ENCODE measurements at places on chromosomes 4 and X.

GRCh38 chr4:100799761-100800539 lies 282.1 kb upstream of the EMCN start:
- no peak for DNase-seq

GRCh38 chrX:43876680-43877079 lies 5.6 kb downstream of the MAOB start:
- DNase-seq: no peak

DNA sequence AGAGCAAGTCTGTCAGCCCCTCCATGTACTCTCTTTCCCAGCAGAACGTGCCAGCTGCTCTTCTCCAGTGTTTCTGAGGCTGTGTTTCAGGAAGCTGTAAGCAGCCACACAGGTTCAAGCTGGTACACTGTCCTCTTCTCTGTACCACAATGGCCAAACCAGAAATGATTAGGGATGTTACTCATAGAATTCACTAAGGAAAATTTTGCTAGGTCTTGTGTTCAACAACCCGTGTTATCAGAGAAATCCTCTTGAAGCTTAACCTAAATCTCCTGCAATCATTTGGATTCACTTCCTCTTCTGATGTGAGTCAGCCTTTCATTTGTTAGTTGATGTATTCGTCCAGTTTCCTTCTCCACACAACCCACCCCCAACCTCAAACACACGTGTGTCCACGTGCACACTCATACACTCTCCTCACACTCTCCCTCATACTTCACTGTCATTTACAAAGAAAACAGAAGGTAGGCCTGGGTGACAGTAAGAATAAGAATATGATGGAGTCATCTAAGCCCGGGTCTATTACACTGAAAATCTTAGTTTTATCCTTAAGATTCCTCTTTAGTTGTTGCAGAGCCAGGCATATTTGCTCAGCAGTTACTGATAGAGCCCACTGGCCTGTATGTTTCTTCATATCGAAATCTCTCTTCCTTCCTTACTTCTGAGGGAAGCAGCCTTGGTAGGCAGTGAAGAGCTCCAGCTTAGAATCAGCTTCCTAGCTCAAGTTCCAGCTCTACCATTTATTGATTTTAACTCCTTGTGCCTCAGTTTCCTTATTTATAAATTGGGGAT lies 63.4 kb downstream of the DCUN1D4 start:
- DNase-seq: no peak

- no peak for DNase-seq
Observed at GRCh38 chrX:30183554-30183953, 31.8 kb upstream of the MAGEB2 start.

DNA sequence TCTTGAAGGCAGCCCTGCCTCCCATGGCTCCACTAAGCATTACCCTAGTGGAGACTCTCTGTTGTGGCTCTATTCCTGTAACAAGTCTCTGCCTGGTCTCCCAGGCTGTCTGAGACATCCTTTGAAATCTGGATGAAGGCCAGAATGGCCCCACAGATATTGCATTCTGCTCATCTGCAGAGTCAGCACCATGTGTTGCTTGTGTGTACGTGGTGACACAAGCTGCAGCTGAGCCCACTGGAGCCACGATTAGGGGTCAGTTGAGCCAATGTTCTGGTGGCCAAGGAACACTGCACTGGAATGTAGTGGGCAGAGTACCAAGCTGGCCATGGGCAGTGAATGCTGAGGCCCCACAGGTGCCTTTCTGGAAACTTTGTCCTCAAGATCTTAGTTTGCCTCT lies 29.2 kb downstream of the GRID2 start:
- DNase-seq: no peak

DNA sequence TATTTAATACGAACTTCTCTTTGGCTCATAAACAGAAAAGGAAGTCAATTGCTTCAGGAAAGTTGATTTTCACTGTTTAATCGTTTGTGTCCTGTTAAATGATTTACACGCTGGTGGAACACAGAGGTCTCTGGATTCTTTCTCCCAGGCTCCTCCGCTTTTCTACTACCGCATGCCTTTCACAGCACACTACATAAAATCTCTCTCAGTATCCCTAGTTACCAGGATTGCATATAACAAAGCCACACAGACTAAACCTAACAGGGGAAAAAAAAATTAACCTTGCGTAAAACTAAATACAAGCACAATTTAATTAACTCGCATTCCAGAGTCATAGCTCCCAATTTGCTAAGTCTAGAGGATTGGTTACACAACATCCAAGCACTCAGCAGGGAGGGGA lies 133.9 kb downstream of the CORIN start:
- no peak for DNase-seq

DNA sequence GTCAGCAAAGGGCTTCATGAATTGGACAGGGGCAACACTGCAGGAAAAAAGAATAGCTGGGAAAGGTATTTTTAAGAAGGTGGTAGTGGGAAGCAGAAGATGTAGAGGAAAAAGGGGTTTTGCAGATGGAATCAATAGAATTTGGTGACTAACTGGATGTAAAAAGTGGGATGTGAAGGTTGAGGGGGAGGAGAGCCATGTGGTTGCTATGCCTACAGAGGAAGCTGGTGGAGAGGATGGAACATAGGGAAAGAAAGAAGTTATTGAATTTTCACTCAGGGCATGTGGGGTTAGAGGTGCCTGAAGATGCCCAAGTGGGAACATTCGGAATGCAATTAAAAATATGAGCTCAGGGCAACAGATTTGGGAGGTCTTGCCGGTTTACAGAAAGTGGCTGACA lies 33.0 kb downstream of the REELD1 start:
- DNase-seq: no peak

DNA sequence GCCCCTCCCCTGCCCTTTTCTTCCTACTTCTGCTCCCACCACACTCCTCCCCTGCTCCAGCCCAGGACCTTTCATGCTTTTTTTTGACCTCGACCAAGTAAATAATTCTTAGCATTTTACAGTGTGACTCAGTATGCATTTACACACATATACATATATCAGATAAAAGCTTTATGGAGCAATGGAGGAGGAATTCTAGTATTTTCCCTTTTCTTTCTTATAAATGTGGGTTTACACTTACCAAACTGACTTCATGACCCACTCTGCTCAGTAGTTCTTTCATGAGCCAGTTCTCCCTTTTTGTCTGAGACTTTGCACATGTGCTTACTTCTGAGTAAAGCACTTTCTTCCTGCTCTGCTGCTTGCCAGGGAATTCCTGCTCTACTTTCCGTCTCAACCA lies 111.8 kb upstream of the H2AZ1 start:
- no peak for DNase-seq

DNA sequence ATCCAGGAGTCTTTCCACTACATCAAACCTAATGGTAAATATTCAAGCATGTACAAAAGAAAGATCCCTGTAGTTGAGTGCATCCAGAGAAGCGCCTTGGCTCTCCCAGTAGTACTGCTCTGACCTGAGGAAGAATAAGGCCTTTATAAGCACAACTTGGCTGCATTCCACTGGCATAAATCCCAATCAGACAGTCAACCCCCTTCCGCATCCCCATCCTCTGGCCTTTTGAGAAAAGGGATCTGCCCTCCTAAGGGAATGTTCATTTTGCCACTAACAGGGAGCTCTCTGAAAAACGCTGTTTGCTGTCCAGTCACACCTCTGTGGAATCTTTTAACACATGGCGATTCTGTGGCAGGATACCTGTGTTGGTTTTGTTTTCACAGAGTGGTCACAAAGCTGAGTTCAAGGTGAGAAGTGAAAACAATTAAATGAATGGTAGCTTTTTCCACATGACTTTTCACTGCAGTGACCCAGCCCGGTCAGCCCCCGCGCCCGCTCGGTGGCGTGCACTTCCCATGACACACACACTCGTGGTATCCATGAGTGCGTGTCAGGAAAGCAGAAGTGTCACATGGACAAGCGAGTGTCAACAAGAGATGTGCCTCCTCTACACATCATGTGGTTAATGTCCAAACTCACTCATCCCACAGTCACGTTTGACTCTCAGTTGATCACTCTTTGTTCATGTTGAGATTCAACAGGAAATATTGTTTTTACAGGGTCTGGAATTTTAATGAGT lies 112.2 kb upstream of the ENPP6 start:
- DNase-seq: no peak

DNA sequence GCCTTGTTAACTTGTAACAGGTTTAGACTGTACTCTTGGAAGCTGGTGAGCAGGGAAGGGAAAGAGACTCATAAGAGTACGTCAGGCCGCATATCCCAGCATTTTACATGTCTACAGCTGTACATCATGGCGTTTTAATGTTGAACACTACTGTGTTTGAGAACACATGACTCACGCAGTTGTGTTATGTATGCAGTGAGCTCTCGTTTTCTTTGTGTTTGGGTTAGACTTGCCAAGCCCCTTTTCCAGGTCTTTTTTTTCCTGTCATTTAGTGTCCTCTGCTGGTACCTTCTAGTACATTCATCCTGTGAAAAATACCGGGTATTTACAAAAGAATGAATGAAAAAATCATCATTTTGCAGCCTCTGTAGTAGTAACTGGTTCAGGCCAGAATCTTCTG lies 35.3 kb downstream of the SMS start:
- no peak for DNase-seq

- no peak for DNase-seq
Observed at GRCh38 chr4:126058596-126058995, 743.8 kb downstream of the FAT4 start.

- no peak for DNase-seq
Observed at GRCh38 chr4:113293043-113293560, 243.6 kb downstream of the ANK2 start.

GRCh38 chrX:47497271-47497888 lies 14.4 kb upstream of the ZNF41 start:
- DNase-seq: no peak

DNA sequence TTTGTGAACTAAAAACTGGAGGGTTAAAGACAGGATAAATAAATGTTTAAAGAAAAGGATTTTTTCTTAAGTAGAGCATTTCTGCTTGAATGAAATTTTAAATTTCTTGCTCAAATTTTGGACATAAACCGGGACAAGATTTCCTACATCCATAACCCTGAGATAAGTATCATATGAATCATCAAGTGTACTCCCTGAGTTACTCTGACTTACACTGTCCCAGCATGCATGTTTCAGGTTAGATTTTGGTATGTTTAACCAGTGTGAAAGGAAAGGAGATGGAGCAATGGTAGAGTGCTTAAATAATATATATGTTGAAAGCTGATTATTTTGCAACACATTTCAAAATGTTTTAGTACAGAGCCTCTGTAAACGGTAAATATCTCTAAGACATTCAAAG lies 175.2 kb downstream of the ADGRL3 start:
- DNase-seq: no peak

DNA sequence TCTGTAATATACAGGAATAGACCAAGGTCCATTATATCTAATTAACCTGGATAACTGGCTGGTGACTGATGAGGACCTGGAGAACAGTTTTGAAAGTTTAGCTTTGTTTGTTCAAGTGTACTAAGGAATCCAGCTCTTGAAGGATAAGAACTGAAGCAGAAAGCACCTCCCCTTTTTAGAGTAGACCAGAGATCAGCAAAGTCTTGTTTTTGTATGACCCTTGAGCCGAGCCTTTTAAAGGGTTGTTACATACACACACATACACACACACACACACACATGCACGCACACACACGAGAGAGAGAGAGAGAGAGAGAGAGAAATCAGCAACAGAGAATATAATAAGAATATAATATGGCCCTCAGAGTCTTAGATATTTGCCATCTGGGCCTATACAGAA lies 13.0 kb downstream of the MOSPD2 start:
- no peak for DNase-seq

DNA sequence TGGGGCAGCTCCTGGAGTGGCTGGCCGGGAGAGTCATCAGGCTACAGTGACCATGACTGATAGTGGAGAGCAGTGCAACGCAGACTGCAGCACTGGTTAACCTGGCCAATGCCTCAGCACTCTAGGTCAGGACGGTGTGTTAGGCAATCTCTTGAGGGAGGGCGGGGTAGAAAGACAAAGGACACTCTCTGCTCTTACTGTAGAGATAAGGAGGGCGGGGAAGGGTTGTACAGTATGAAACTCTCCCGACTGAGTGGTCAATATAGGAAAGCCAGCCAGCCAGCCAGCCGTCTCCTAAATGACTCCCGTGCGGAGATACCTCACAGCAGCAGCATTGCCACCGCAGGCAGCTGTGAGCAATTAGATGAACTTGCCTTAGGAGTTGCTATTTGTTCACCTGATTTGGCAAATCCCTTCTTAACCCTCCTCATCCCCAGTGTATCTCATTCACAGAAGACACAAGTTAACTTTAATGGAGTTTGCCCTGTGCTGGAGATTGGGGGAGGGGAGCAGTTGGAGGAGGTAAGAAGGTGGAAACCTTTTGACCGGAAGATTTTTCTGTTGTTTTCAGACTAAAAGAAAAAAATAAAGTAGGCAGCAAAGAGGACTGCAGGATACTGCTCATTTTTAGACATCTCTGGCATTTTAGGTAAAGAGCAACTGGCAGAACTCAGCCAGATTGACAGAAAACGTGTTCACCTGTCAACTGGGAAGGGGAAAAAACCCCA lies 330.5 kb downstream of the HNRNPD start:
- no peak for DNase-seq

GRCh38 chrX:150983521-150984168 lies 510 bp downstream of the HMGB3 start:
- DNase-seq: no peak

DNA sequence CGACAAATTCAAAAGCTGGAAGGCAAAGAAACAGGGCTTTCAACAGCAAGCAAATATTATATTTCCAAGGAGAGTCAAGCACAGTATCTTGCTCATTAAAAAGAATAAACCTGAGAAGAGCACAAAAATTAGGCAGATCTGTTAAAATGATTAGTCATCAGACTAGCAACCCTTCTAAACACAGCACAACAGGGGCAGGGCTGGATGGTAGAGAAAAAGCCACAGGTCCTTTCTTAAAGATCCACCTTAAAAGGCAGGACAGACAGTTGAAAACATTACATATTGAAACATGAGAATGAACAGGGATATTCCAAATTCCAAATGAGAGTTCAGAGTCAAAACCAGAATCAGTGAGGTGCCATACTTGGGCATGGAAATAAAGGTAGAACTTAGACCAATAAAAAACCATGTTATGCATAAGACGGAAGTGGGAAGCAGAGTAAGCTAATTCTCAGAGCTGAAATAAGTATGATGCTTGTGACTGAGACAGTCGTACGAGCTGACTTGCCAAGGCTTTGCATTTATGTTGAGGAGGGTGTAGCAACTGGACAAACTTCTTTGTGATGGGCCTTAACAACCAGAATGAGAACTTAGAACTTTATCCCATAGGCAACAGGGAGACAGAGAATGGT lies 126.9 kb upstream of the FAM9B start:
- DNase-seq: no peak

GRCh38 chr4:26311633-26312032 lies 9.2 kb upstream of the RBPJ start:
- DNase-seq: no peak

- no peak for DNase-seq
Observed at GRCh38 chr4:95830651-95831050, 9.2 kb upstream of the PDHA2 start.

- no peak for DNase-seq
Observed at GRCh38 chrX:49257074-49257790, 7.3 kb downstream of the FOXP3 start.

- DNase-seq: no peak
Observed at GRCh38 chr4:73405138-73405537, 1.1 kb downstream of the ALB start.
